Activated T-helper 2 cell treated with anti-CD3 and anti-CD28 coated beads, Interferon-gamma antibody, Interleukin-2, Interleukin-4, amounts not matched to agents 10 μg/mL and 5 μg/mL and 100 μg/mL, durations not matched to agents 14 hours and 24 hours and 36 hours (primary cell): ENCODE measurements at places on chromosomes 1 and 21. TPM values are rescaled to one million over a fixed set of nuclear protein-coding genes. Genes with fewer than 3 reads are reported as not detected.

The SIPA1L2 gene
- 3.4 and 3.7 TPM in 2 replicates for total RNA-seq

- no peak for DNase-seq
Measured at GRCh38 chr1:45557422-45557944, 6.9 kb downstream of the AKR1A1 start.

DNA sequence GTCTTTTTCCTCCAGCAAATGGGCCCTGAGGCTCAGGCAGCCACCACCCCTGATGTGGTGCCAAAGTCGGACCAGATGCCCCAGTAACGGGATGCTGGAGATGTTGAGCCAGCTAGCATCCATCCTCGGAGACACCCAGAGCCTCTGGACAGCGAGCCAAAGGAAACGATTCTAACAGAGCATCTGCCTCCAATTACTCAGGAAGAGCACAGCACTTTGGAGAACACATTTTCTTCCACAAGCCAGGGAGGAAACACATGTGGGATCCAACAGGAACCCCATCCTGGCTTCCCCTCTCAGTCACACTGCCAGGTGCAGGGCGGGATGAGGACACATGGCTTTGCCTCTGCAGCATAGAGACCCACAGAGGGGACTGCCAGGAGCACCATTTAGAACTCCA, 44.9 kb downstream of the C1orf198 start:
- DNase-seq, result no peak

The TTC24 gene
- total RNA-seq, result 3.8 and 4.5 TPM in 2 replicates

- no peak for DNase-seq
Measured at GRCh38 chr1:178146436-178146835, 52.5 kb downstream of the RASAL2 start.

The RHOU gene
- total RNA-seq, result 0.18 and 0.28 TPM in 2 replicates

GRCh38 chr1:181326348-181326747, 157.0 kb upstream of the CACNA1E start:
- DNase-seq, result no peak

DNA sequence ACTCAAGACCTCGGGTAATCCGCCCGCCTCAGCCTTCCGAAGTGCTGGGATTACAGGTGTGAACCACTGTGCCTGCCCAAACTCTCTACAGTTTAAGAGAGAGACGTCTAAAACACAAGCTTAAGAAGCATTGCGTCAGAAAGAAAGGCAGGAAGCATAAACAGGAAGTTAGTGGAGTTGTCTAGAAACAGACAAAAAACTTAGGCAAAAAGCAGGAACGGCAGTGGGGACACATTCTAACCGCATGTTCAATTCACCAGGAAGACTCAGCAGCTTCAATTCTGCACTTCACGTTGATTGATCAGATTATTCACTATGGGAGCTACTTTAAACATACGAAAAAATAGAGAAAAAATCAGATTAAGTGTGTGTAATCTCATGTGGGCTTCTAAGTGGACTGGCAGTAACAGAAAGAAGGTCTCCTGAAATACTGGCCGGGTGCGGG, 7.4 kb downstream of the CFAP74 start:
- DNase-seq, result no peak
